ENCODE measurements at places on chromosomes 13 and 19.

GRCh38 chr13:43289470-43290255 is 266.3 kb downstream of the DNAJC15 start:
- DNase-seq, result no peak

GRCh38 chr13:91270031-91270430 is 77.5 kb upstream of the MIR17HG start:
- no peak for DNase-seq

- DNase-seq, result no peak
These were observed 47.6 kb upstream of the SPRY2 start for GRCh38 chr13:80388506-80388905.

DNA sequence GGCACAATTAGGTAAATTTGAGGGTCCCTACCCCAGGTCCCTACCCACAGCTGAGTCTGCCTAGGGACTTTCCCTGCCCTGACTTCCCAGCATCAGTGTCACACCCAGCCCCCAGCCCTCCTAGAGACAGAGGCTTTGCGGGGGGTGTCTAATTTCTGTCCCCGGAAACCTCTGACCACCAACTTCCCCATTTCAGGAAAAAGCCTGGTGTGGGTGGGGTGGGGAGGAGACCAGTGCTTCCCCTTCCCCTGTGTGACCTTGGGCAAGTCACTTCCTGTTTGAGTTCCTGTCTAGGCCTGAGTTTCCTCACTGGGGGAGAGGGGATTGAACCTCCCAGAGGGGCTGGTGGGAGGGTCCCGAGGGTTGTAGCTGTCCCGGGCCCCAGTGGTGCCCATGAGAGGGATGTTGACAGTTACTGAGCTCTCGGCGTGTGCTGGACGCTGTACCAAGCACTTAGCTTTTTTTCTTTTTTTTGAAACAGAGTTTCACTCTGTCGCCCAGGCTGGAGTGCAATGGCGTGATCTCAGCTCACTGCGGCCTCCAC is 7.9 kb downstream of the VASP start:
- no peak for DNase-seq

DNA sequence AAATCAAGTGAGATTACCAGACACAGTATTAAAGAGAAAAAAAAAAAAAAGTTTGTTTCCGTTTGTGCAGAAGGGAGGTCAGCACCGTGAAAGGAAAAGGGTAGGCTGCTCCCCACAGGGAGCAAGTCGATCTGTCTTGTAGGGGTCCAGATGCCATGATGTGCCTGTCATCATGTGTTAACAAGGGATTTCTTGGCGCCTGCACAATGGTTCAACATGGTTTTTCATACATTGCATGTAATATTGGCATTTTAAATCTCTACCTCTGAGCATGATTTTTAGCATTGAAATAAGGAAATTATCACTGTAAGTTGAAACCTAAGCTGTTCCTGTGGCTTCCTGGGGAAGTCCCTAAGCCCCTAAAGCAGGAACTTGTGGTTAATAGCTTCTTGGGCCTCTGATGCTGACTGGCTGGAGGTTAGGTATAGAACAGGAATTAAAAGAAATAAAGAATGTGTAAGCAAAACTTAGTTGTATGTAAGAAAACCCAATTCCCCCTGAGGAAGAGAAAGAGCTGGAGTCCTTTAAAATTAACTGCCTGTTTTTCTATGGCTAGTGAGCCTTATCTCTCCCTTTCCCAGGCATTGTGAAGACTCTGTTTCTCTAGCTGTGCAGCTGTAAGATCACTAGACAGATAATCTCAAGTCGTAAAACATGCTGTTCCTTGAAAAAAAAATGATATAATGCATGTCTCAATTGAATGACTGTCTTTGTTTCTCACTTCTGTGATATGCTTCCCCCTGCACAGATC is 7.4 kb upstream of the FCGBP start:
- no peak for DNase-seq

DNA sequence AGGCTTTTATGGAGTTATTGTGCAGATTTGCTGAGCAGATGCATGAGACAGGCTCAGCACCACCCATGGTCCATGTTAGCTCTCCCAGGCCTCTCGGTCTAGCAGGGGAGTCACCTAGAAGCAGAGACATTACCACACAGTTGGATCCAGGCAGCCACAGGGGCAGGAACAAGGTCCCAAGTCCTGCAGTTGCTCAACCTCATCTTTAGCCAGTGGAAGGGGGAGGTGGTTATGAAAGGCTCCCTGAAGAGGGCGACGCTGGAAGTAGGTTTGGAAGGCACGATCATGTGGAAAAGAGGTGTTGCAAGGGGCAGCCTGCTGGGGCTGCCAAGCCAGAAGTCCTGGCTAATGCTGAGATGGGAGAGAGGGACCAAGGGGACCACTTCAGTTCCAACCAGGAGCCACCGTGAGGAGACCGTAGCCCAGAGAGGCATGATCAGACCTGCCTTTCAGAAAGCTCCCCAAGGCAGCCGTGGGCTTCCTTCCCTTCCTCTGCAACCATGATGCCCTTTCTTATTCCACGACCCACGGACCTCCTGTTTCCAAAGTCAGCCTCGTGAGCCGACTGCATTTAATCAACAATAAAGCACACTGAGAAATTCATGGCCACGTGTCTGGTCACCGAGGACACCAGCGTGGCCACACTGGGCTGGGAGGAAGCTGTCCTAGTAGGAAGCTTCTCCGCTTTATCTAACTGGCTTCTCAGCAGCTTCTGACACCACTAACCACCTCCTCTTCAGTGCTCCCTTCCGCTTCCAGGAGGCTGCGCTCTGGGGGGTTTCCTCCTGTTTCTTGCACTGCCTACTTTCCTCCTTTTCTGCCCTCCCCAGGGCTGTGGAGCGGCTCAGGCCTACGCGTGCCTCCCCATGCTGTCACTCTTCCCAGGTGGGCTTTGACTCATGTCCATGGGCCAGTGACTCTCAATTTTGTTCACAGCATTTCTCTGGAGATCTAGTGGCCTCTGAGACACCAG is 2.6 kb downstream of the AP1M1 start:
- DNase-seq, result no peak

DNA sequence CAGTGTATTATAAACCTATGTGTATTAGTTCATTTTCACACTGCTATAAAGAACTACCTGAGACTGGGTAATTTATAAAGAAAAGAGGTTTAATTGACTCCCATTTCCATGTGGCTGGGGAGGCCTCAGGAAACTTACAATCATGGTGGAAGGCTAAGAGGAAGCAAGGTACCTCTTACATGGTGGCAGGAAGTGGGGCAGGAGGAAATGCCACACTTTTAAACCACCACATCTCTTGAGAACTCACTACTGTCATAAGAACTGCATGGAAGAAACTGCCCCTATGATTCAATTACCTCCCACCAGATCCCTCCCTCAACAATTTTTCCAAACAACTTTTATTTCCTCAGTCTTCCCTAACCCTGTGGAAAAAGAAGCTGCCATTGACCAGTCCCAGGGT is 14.5 kb upstream of the TPP2 start:
- no peak for DNase-seq

GRCh38 chr13:78742659-78743058 is 83.7 kb upstream of the OBI1 start:
- peak; percentile 19 for DNase-seq

DNA sequence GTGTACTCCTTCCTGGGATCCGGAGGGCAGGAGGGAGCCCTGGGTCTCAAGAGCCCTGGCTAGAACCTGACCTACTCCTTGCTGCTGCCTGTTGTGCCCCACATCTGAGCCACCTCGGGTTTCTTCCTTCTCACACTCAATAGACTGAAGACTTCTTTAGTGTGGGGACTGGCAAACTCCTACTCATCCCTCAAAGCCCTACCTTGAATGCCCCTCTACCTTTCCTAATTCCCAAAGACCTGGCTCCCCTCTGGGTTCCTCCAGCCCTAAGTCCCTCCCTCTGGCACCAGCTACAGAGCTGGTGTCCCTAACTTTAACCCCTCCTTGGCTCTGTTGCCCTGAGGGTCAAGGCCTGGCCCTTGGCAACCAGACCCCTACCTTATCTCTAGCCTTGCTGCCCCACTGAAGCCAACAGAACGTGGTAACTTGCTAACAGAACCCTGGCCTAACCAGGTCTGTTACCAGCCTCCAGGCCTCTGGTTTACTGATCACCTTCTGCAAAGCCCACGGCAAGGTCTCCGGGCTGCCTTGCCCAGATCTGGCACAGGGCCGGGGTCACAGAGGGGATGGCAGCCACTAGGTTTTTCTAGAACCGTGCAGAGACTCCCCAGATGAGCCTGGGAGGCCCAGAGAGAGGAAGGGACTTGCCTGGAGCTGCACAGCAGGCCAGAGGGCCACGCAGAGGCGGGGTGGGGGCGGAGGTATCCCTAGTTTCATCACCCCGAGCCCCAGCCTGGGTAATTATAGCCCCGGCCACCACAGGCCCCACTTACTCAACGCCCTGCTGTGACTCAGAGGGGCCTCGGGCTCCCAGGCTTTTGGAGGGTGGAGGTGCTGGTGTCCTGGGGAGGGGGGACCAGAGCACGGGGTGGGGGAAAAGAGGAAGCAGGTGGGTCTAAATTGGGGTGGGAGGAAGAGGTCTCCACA is 15.3 kb downstream of the ZBTB7A start:
- DNase-seq, result no peak

GRCh38 chr13:79973533-79973963 is 367.4 kb downstream of the SPRY2 start:
- DNase-seq, result no peak

DNA sequence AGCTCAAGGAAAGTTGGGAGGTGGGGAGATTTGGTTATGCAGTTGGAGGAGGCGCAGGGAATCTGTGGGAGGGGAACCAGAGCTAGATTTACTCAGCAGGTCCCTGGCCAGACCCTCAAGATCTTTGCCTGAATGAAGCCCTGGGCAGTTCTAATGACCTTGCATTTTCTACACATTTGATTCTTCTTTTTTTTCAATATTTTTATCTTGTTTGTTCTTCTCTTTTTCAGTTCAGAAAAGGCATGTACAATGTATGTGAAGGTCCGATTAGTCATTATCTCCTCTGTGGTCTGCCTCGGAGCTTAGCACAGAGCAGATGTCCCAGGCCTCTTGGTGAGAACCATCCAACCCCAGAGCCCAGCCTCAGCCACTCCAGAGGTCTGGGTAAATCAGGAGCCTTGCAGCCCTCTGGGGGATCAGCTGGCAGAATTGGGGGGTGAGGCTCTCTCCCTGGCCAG is 24.2 kb downstream of the SERP2 start:
- no peak for DNase-seq

DNA sequence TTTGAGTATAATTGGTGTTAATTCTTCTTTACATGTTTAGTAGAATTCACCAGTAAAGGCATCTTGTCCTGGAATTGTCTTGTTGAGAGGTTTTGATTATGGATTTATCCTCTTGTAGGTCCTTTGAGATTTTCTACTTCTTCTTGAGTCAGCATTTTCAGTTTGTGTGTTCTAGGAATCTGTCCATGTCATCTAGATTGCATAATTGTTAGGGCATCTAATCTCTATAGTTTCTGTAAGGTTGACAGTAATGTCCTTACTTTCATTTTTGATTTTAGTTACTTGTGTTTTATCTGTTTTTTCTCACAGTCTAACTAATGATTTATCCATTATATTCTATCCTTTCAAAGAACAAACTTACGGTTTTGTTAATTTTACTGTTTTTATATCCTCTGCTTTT is 492.0 kb downstream of the FGF9 start:
- DNase-seq, result no peak

- DNase-seq, result no peak
These were observed 32.3 kb upstream of the FGF9 start for GRCh38 chr13:21638319-21639282.

DNA sequence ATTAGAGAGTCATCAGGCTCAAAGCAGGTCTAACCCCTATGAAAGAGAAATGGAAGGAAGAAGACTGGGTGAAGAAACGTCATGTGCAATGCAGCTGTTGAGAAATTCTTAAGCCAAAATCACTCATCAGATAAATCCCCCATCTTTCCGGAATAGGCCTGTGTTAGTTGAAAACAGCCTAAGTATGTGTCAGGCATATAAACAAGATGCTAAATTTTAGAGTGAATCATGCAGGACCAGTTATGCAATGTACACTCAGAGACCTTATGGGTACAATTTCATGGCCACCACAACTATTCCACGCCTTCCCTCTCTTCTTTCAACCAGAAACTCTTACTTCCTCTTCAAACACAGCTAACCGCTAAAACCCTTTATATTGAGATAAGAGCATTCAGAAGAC is 717.7 kb upstream of the ATXN8OS start:
- DNase-seq, result no peak

DNA sequence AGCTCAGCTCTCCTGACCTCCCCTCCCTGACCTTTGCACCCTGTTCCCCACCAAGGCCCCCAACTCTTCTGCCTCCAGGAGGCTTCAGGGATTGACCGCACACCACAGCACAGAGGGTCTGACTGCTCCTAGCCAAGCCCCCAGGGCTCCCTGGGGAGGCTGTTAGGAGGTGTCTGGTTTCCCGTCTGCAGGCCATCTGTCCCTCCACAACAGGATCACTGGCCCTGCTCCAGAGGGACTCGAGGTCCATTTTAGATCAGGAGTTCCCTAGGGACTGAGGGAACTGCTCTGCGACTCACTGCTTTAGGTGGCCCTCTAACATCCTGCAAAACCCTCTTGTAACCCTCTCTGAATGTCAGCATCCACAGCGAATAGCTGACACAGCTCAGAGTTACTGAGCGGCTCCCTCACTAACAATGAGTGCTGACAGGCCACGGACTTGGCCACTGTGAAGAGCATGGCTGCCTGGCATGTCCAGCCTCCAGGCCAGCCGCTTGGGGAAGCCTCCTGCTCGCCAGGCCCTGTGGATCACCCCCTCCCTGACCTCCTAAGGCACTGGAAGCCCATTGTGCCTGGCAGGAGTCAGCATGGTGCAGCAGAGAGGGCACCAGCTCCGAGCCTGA is 17.7 kb downstream of the GRIK5 start:
- peak; percentile 95 for DNase-seq

DNA sequence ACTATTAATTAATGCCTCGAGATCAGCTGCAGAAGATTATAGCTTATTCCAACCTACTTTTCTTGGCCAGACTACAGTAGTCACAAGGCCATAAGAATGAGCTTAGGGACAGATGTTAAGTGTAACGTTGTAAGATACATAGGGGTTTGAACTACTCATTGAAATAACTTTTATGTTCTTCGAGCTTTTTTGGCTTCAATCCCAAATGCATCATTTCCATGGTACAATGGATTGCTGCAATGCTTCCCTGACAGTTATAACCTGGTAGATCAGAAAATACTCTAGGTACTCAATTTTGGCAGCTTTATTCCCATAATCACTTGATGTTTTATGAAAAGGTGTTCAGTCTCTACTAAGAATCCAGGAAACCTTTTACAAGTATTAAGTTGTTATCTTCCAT is 2216.7 kb upstream of the PCDH20 start:
- no peak for DNase-seq

- DNase-seq, result peak; percentile 12
These were observed 216.4 kb downstream of the SLITRK5 start for GRCh38 chr13:87887459-87888123.

GRCh38 chr19:29817316-29817715 is 5.5 kb downstream of the CCNE1 start:
- DNase-seq, result no peak

- DNase-seq, result no peak
These were observed 104.7 kb downstream of the TUBGCP3 start for GRCh38 chr13:112483299-112483698.

- no peak for DNase-seq
These were observed 850 bp downstream of the MTMR6 start for GRCh38 chr13:25286308-25286968.
